ENCODE measurements at places on chromosomes 16 and 17. TPM values are rescaled to one million over a fixed set of nuclear protein-coding genes. Genes with fewer than 3 reads are reported as not detected.

The TMEM88 gene
- 17.6 TPM for total RNA-seq

DNA sequence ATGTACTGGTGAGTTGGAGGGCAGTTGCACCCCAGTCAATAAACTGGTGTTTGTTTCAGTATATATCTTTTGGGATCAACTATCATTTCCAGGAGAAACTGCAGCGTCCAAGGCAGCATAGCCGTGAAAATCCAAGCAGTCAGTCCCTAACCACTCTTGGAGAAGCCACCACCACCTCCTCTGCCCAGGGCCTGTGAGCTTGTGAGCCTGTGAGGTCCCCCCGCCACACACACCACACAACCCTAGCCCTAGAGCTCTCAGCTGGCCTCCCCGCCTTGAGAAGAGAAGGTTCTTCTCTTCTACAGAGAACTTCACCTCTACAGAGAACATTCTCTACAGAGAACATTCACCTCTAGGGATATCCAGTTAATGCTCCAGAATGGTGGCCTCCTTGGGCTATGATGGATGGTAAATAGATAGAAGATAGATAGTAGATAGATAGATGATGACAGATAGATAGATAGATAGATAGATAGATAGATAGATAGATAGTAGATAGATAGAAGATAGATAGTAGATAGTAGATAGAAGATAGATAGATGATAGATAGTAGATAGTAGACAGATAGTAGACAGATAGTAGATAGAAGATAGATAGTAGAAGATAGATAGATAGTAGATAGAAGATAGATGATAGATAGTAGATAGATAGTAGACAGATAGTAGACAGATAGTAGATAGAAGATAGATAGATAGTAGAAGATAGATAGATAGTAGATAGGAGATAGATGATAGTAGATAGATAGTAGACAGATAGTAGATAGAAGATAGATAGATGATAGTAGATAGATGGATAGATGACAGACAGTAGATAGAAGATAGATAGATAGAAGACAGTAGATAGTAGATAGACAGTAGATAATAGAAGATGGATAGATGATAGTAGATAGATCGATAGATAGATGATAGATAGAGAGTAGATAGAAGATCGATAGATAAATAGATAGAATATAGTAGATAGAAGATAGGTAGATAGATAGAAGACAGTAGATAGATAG lies 13.7 kb downstream of the ALOX15B start:
- DNase-seq, result no peak
- no peaks in the 10 kb centered on the region for H3K27me3 ChIP-seq
- H3K27ac ChIP-seq, result no peak overlapping the region
- no peaks in the 10 kb centered on the region for H3K4me1 ChIP-seq

The KCTD13 gene
- 1.8 TPM for total RNA-seq

The NPIPB13 gene
- total RNA-seq, result 38.5 TPM

DNA sequence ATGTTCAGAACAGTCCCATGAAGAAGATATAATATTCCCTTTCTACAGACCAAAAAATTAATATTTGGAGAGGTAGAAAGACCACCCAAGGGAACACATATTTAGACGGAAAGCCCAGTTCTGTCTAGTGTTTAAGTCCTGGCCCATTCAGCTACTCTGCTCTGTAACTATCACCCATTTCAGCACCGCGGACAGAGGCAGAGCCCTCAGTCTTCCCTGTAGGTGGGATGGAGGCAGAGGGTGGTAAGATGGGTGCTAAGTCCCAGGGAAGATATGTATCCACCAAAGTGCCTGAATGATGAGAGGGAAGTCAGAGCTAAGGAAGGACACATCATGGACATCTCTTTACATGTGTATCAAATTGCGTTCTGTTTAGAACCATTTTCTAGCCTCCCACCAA lies 27.8 kb upstream of the C16orf78 start:
- no peaks in the 10 kb centered on the region for H3K4me1 ChIP-seq
- no peak overlapping the region for H3K27ac ChIP-seq
- H3K36me3 ChIP-seq, result no peaks in the 10 kb centered on the region
- H3K27me3 ChIP-seq, result no peaks in the 10 kb centered on the region

The TM4SF5 gene
- total RNA-seq, result not detected

GRCh38 chr17:15364615-15365014 lies 23.2 kb upstream of the TEKT3 start:
- DNase-seq, result no peak
- no peaks in the 10 kb centered on the region for H3K36me3 ChIP-seq
- H3K4me1 ChIP-seq, result no peaks in the 10 kb centered on the region
- H3K27ac ChIP-seq, result no peak overlapping the region

GRCh38 chr17:27408891-27409290 lies 47.4 kb upstream of the KSR1 start:
- no peaks in the 10 kb centered on the region for H3K4me1 ChIP-seq
- H3K36me3 ChIP-seq, result no peaks in the 10 kb centered on the region
- H3K4me3 ChIP-seq, result no peak overlapping the region
- H3K27me3 ChIP-seq, result no peaks in the 10 kb centered on the region
- DNase-seq, result no peak
- H3K27ac ChIP-seq, result no peak overlapping the region

DNA sequence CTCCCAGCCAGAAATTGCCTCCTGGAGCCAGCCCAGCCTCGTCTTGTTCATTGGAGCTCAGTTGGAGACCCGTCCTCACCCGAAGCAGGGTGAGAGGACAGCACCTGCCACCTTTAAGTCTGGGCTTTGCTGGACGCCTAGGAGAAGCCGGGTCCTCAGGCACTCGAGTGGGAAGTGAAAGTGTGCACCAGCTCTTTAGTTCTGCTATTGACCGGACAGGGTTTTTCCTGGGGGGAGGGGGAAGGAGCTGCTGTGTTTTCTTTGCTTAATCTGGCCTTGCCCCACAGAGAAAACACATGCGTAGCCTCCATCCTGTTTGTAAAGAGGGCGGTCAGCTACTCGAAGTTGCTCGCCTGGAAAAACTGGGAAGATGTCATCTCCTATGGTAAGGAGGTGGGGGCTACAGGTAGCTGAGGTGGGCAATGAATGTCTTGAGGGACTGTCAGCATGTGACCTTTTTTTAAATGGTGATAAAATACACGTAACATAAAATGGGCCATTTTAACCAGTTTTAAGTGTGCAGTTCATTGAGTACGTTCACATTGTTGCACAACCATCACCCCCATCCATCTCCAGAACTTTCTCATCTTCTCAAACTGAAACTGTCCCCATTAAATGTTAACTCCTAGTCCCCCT lies 34.4 kb downstream of the CMIP start:
- H3K4me1 ChIP-seq, result no peaks in the 10 kb centered on the region
- H3K4me3 ChIP-seq, result no peak overlapping the region
- DNase-seq, result no peak
- H3K27me3 ChIP-seq, result no peaks in the 10 kb centered on the region
- H3K27ac ChIP-seq, result no peak overlapping the region
- no peaks in the 10 kb centered on the region for H3K36me3 ChIP-seq

GRCh38 chr16:67651847-67652246 lies 6.9 kb downstream of the CARMIL2 start:
- DNase-seq, result no peak
- H3K4me1 ChIP-seq, result no peaks in the 10 kb centered on the region
- peaks cover 30% of the 10 kb centered on the region for H3K27me3 ChIP-seq
- H3K27ac ChIP-seq, result no peak overlapping the region
- no peaks in the 10 kb centered on the region for H3K36me3 ChIP-seq

DNA sequence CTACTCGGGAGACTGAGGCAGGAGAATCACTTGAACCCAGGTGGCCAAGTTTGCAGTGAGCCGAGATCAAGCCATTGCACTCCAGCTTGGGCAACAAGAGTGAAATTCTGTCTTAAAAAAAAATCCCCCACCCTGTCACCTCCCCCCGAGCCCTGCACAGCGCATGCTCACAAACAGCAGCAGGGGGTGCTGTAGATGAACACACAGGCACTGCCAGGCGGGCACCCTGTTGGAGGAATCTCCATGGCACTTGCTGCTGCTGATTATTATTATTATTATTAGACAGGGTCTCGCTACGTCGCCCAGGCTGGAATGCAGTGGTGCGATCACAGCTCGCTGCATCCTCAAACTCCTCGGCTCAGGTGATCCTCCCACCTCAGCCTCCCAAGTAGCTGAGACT lies 24.6 kb downstream of the FZD2 start:
- no peaks in the 10 kb centered on the region for H3K4me1 ChIP-seq
- no peak overlapping the region for H3K4me3 ChIP-seq
- no peak overlapping the region for H3K27ac ChIP-seq
- DNase-seq, result no peak
- no peaks in the 10 kb centered on the region for H3K36me3 ChIP-seq

DNA sequence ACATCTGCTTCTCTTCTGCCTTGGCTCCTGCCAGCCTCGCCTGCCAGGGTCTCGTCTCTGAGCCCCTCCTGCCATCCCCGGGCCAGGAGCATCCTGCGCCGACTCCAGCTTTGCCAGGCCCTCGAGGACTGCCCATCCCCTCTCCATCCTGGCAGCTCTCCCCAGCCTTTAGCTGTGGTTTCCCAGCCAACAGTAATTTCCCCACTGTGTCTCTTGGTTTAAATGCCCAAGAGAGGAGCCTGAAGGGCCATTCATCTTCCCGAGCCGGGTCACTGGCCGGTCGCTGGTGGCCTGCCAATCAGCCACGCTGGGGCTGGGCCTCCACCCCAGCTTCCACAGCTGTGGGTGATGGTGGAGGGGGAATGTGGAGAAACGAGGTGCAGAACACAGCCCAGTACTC lies 47.8 kb downstream of the MRC2 start:
- H3K36me3 ChIP-seq, result no peaks in the 10 kb centered on the region
- H3K4me3 ChIP-seq, result no peak overlapping the region
- H3K27me3 ChIP-seq, result no peaks in the 10 kb centered on the region

DNA sequence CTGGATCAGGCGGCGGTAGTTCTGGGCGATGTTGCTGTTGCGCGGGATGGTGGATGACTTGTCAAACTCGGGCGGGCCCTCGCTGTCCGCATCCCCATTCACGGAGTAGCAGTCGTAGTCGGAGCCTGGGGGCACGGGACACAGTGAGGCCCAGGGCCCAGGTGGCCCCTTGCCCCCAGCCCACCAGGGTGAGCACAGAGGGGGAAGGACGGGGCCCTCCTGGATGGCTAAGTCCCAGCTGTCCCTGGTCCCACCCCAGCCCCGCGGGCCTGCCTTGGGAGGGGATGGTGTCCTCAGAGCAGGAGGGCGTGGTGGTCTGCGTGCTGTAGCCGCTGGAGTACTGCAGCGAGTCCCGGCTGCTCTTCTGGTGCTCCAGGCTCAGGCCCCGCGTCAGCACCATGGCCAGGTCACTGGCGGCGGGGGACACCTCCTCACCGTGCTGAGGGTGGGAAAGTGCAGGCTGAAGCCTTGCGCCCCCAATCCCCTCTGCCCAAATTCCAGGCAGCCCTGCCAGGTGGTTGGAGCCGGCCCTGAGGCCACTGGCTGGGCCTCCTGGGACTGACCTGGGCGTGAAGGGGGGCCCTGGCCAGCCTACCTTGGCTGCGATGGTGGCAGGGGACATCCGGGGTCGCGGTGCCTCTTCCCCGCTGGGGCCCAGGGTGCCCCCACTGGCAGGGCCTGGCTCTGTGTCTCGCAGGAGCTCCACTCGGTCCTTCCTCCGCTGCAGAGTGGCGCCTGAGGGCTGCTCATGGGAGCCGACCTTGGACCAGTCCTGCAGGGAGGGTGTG lies 18.2 kb downstream of the IL34 start:
- no peaks in the 10 kb centered on the region for H3K36me3 ChIP-seq
- no peak overlapping the region for H3K4me3 ChIP-seq
- H3K27me3 ChIP-seq, result no peaks in the 10 kb centered on the region

The IGF2BP1 gene
- under 0.01 TPM for total RNA-seq

GRCh38 chr17:36808180-36808661 lies 129.1 kb upstream of the LHX1 start:
- H3K27me3 ChIP-seq, result peaks cover 13% of the 10 kb centered on the region
- DNase-seq, result no peak
- no peaks in the 10 kb centered on the region for H3K36me3 ChIP-seq
- no peak overlapping the region for H3K27ac ChIP-seq
- H3K4me3 ChIP-seq, result no peak overlapping the region

The CARD14 gene
- total RNA-seq, result not detected

The NUFIP2 gene
- 62.4 TPM for total RNA-seq

The PABPN1L gene
- total RNA-seq, result not detected

GRCh38 chr16:1556254-1556653 lies 22.8 kb downstream of the TMEM204 start:
- H3K4me3 ChIP-seq, result no peak overlapping the region
- no peaks in the 10 kb centered on the region for H3K4me1 ChIP-seq
- DNase-seq, result no peak
- no peaks in the 10 kb centered on the region for H3K27me3 ChIP-seq

DNA sequence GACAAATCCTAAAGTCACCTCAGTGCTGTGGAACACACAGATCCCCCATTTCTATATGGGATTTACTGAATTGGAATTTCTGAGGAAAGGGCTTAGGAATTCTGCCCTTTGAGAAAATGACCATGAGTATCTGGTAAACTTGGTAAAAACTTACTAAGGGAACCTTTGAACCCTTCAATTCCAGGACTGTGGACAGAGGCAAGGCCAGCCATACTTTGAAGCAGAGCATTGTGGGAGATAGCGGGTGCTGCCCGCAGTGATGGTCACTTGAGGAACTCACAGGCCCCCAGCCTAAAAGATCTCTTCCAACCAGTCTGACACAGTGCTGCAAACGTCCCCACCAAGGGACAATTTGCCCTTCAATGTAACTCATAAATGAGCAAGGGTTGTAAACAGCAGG lies 61.4 kb downstream of the IRX6 start:
- H3K4me3 ChIP-seq, result no peak overlapping the region
- H3K4me1 ChIP-seq, result no peaks in the 10 kb centered on the region
- no peaks in the 10 kb centered on the region for H3K36me3 ChIP-seq
- H3K27me3 ChIP-seq, result no peaks in the 10 kb centered on the region

DNA sequence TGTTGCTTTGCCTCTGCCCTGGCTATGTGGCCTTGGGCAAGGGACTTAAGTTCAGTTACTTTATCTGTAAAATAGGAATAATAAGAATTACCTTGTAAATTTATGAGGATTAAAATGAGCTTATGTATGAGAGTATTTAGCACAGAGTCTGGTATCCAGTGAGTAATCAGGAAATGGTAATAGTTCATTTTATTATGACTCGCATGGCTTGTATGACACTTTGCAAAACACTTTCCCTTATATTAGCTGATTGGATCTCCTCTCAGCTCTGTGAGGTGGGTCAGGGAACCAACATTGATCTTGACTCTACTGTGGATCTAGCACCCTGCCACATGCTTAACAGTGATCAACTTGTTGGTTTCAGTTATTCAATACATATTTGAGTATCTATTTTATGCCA lies 8.3 kb upstream of the CDH3 start:
- no peak for DNase-seq
- peak overlapping the region; percentile 31 for H3K27ac ChIP-seq

- no peaks in the 10 kb centered on the region for H3K4me1 ChIP-seq
- H3K27me3 ChIP-seq, result no peaks in the 10 kb centered on the region
- DNase-seq, result no peak
- no peaks in the 10 kb centered on the region for H3K36me3 ChIP-seq
- no peak overlapping the region for H3K27ac ChIP-seq
Measured at GRCh38 chr17:75996665-75997590, 3.7 kb upstream of the CDK3 start.

The C16orf86 gene
- total RNA-seq, result 8.6 TPM

The CCL2 gene
- 12.7 TPM for total RNA-seq

The STXBP4 gene
- 10.3 TPM for total RNA-seq

- no peaks in the 10 kb centered on the region for H3K27me3 ChIP-seq
- no peaks in the 10 kb centered on the region for H3K36me3 ChIP-seq
- H3K27ac ChIP-seq, result no peak overlapping the region
- no peaks in the 10 kb centered on the region for H3K4me1 ChIP-seq
- no peak overlapping the region for H3K4me3 ChIP-seq
Measured at GRCh38 chr17:6455321-6455705, 11.1 kb downstream of the PIMREG start.

The ARL5C gene
- not detected for total RNA-seq

The SBK1 gene
- total RNA-seq, result 0.64 TPM

The PPP1R9B gene
- total RNA-seq, result 65.3 TPM
